Skeletal muscle tissue (tissue), 5 donors: ENCODE measurements at places on chromosomes 5 and 9. TPM values are rescaled to one million over a fixed set of nuclear protein-coding genes. Genes with fewer than 3 reads are reported as not detected.

The CNTLN gene
- 9.4 TPM for total RNA-seq

The PCBD2 gene
- total RNA-seq = 7.3 TPM

The LCN1 gene
- total RNA-seq = not detected

The SLC46A2 gene
- total RNA-seq = under 0.01 TPM

The ARID3C gene
- not detected for total RNA-seq

The STKLD1 gene
- total RNA-seq = 1.0 TPM

The TLX3 gene
- total RNA-seq = not detected

The STK32A gene
- 1.0 TPM for total RNA-seq

The SPINK9 gene
- total RNA-seq = not detected

The FCN1 gene
- 5.2 TPM for total RNA-seq

The CATSPER3 gene
- total RNA-seq = 0.52 TPM

The NR6A1 gene
- total RNA-seq = 0.52 TPM

The C9orf43 gene
- 0.52 TPM for total RNA-seq

The AQP3 gene
- 6.8 TPM for total RNA-seq

The CCDC192 gene
- total RNA-seq = not detected

The MLANA gene
- not detected for total RNA-seq

The PCDHGB5 gene
- 3.7 TPM for total RNA-seq
